Calu3 (cell line): ENCODE measurements at places on chromosomes 5 and 9.

DNA sequence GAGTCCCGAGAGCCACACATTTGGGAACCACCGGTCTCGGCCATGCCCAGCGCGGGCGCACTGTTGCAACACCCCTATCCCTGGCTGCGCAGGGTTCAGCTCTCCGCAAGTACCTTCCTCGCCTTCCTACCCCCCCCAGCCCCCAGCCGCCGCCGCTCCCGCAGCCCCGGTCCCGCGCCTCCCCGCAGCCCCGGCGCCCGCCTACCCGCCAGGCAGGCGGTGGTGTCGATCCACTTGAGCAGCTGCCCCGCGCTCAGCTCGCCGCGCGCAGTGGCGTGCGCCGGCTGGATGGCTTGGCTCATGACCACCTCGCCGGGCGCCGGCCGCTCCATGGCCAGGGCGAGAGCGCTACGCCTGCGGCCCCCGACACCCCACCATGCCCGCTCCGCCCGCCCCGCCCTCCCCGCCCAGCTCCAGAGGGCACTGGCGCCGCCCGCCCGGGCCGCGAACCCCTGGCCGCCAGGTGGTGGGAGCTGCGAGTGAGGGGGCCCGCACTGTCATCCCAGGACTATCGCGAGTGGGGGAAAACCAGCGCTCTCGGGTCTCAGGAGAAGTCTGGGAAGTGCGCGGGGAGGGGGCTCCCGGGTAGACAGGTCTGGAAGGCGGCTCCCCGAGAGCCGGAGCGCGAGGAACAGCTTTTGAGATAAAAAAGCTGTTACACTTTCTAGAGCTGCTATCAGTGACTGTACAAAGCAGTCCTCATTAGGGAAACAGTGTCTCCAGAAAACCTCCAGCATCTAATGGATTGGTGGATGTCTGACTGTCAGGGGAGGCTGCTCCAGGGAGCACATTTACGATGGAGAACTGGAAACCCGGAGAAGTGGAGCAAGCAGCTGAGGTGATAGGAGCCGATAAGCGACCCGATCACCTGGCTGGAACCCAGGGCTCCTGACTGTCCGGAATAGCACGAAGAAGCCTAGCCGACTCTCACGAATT, at the start of gene ACOT12:
Gene ACOT12, minus strand, starts transcription at position 352 of the 936 bp plus-strand sequence. Its CDS starts 20 bp downstream, at position 332.
- peak; percentile 31 for DNase-seq

DNA sequence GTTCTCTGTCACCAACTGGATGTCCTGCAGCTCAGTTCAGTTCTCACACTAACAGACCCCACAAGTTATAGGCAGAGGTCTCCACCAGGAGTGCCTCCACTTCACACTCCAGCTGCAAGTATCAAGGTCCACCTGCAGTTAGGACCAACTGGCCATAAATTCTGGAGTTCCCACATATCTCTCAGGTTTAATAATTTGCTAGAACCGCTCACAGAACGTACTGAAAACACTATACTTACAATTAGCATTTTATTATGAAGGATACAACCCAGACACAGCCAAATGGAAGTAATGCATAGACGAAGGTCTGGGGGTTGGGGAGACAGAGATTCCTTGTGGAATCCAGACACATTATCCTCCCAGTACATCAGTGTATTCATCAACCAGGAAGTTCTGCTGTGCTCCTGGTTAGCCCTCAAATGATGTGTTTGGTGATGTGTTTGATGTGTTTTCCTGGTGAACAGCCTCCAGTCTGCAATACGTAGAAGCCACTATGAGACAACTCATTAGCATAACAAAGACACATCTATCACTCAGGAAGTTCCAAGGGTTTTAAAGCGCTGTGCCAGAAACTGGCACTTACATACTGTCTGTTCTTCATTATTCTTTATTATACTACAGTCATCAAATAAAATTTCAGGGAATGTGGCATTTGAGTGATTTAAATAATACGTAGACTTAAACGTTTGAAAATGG, 25.4 kb downstream of the OGN start:
- DNase-seq, result no peak

DNA sequence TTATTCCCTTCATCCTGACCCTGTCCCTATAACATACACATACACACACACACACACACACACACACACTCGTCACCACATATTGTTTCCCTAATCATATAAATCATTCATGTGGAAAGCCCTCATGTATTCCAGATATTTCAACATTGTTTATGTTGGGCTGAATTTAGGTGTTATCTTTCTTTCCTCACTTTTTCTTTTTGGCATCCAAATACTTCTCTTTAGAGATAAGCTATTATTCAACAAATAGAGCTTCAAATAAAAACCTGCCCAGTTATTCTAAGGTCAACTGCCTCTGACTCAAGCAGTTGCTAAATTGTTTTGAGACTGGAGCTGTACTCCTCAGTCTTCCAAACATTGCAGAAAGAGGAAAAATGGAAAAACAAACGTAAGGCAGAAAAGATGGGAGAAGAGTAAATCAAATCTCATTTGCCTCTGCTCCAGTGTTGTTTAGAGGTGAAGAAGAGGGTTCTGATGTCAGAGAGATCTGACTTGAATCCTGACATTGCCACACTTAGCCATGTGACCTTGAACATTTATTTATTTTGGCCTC, 215.7 kb downstream of the GAS1 start:
- no peak for DNase-seq

GRCh38 chr5:15385553-15385952, 114.4 kb upstream of the FBXL7 start:
- no peak for DNase-seq

GRCh38 chr9:126561582-126561981, 52.1 kb upstream of the LMX1B start:
- DNase-seq, result no peak
